ENCODE measurements at places on chromosomes 2 and 18. TPM values are rescaled to one million over a fixed set of nuclear protein-coding genes. Genes with fewer than 3 reads are reported as not detected.

GRCh38 chr18:49013961-49014604 lies 63.3 kb upstream of the SMAD7 start:
- no peak for DNase-seq

DNA sequence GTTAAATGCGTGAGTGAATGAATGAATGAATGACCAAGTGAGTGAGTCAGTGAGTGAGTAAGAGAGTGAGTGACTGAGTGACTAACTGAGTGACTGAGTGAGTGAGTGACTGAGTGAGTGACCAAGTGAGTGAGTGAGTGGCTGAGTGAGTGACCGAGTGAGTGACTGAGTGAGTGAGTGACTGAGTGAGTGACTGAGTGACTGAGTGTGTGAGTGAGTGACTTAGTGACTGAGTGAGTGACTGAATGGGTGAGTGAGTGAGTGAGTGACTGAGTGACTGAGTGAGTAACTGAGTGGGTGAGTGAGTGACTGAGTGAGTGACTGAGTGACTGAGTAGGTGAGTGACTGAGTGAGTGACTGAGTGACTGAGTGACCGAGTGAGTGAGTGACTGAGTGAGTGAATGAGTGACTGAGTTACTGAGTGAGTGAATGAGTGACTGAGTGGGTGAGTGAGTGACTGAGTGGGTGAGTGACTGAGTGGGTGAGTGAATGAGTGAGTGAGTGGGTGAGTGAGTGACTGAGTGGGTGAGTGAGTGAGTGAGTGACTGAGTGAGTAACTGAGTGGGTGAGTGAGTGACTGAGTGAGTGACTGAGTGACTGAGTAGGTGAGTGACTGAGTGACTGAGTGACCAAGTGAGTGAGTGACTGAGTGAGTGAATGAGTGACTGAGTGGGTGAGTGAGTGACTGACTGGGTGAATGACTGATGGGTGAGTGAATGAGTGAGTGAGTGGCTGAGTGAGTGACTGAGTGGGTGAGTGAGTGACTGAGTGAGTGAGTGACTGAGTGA lies 11.3 kb downstream of the MAL start:
- no peak for DNase-seq

HK2 gene
- polyA plus RNA-seq: 7.4 TPM

IL36RN gene
- not detected for polyA plus RNA-seq

DNA sequence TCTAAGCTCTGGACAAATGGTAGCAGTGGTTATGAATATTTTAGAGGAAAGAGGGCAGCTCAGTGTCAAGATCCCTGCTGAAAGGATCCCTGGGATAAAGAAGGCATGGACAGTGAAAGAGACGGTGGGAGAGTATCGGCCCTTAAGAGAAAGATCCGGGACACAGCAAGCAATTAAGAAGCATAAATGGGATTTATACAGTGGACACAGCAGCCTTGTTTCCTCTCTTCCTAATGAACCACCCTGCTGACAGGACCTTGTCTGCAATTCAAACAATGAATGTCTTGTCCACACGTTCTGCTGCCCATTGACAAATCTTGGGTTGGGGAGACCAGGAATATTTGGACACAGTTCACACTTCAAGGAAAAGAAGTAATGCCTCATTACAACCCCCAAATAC lies 16.5 kb downstream of the CPLX4 start:
- no peak for DNase-seq

GRCh38 chr2:7601990-7602389 lies 684.8 kb downstream of the RNF144A start:
- DNase-seq: no peak

DNA sequence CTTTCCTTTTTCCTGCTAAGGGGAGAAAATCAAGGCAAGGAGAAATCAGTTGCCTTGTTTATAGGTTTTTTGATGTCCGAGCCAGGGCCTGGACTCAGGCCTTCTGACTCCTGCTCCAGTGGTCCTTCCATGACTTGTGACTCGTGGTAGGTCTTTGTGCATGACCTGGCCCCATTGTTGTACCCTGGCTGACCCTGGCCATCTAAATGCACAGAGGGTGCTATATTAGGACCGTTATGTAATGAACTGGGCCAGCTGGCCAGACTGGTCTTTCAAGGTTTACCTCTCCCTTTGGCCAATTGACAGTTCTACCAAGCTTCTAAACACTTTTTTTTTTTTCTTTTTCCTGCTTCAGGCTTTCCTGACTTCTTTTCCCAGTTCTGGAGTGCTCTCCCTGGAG lies 81.1 kb downstream of the SETBP1 start:
- no peak for DNase-seq

DNA sequence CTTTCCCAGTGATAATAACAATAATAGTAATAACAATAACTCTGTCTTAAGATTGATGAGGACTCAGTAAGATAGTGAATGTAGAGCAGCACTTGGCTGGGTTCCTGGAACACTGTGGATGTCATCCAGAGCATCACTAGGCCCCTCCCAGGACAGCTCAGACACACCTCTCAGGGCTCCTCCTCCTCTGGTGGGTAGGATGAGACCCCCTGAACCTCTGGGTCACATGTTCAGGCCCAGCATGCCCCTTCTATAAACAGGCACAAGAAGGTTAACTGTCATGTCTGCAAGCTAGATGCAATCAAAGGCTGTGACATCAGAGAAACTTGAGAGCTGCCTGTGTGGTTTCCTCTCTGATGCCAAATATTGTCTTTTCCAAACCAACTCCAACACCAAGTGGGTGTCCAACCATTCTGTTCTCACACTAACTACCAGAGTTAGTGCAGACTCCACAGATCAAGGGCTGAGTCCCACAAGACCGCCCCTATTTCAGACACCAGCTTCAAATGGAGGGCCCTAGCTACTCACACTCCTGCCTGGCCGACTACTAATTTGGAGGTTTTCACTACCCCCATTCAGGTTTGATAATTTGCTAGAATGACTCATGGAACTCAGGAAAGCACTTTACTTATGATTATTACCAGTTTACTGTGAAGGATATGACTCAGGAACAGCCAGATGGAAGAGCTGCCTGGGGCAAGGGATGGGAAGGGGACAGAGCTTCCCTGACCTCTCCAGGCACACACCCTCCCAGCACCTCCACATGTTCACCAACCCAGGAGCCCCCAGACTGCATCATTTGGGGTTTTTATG lies 46.4 kb upstream of the BZW1 start:
- no peak for DNase-seq

HOXD11 gene
- polyA plus RNA-seq: not detected

UPP2 gene
- not detected for polyA plus RNA-seq

- no peak for DNase-seq
Observed at GRCh38 chr2:31505111-31505510, 75.6 kb downstream of the SRD5A2 start.

DNA sequence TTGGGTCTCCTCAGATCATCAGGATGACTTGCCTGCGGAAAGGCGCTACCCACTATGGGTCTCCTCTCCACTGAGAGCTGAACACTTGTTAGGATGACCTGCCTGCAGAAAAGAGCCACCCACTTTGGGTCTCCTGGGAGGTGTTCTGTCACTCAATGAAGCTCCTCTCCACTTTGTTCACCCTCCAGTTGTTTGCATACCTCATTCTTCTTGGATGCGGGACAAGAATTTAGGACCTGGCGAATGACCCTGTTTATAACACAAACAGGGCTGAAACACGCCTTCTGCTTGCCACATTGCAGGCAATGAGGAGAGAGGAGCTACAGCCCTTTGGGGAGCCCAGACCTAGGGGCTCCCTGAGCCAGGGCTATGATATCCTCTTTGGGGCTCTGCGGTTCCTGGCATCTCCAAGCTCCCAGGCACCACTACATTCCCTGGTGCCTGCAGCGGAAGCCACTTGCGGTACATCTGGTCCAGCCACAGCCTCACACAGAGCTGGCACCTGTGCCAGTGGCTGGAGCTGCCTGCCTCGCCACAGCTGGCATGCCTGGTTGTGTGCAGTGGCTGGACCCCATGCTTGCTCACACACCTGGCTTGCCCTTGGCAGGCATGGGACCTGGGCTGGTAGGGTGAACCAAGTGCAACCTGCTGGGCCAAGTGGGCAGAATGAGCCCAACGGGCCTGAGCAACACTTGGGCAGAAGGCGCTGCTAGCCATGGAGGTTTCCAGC lies 20.6 kb downstream of the ANKRD29 start:
- no peak for DNase-seq

GRCh38 chr2:54457323-54458023 lies 1.3 kb downstream of the SPTBN1 start:
- DNase-seq: peak; percentile 45

- DNase-seq: no peak
Observed at GRCh38 chr18:61371111-61371510, 37.9 kb downstream of the CDH20 start.

GRCh38 chr2:160324161-160324800 lies 124.2 kb upstream of the ITGB6 start:
- no peak for DNase-seq

DNAH7 gene
- polyA plus RNA-seq: 0.28 TPM

- DNase-seq: no peak
Observed at GRCh38 chr18:46950064-46950656, 32.8 kb downstream of the KATNAL2 start.

SOCS6 gene
- 14.3 TPM for polyA plus RNA-seq

SCYGR4 gene
- polyA plus RNA-seq: not detected

DNA sequence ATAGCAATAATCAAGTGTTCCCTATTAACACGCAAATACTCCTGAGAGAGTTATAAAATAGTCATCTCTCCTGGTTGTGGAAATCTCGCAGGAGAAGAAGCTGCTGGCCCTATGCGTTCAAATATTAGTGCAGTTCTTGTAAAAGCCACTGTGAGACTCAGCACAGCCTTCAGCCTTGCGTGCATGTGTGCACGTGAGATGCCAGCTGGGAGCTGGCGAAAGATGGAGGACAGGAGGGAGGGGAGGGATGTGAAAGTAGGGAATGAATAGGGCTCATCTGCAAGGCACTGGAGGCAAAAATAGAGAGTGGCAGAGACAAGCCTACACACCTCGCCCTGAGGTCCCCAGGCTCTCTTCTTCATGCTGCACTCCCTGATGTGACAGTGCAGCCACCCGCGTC lies 126.5 kb downstream of the INO80D start:
- DNase-seq: no peak

DNA sequence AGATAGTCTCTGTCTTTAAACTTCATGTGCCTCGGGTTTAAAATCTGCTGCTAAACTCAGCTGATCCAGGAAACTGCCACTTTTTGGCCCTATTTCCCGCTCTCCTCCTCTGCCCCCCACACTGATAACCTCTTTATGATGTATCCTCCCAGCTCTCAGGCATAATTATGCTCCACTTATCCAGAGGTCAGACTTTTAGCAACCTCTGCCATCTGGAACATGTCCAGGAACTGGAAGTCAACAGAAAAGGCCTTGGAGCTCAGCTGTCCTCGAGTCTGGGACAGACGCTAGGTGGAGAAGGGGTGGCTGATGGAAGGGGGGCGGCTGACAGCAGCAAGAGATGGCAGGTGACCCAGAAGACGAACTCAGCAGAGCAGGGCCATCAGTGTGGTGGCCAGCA lies 41.2 kb downstream of the ASAP2 start:
- DNase-seq: no peak

RRM2 gene
- polyA plus RNA-seq: 31.8 TPM

DNA sequence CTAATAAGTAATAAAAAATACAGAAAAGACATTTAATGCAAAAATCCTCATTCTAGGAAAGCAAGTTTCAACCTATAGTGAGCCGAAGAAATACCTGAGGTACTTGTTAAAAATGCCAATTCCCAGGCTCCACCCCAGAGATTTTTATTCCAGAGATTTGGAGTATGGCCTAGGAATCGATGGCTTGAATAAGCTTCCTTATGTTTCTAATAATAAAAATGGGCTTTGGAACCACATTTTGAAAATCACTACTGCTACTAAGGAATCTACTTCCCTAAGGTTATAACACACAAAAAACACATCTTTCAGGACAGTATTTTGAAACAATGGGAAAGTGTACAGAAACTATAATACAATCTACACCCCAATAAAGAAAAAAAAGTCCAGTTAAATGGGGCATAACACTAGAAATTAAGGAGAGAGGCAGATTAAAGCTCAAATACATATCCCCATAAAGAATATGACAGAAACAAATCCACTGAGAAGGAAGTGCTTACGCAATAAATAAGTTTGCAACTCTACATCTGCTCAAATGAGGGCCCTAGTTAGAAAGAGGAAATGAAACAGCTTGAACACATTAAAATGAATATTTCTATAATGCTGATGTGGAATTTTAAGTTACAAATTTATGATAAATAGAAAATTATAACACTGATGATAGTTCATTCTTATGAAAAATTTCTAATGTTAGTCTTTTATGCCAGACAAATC lies 103.7 kb downstream of the EPB41L3 start:
- no peak for DNase-seq

- DNase-seq: peak; percentile 4
Observed at GRCh38 chr2:14385043-14385442, 247.5 kb upstream of the LRATD1 start.

GRCh38 chr2:134352844-134353243 lies 99.0 kb downstream of the MGAT5 start:
- no peak for DNase-seq

DNA sequence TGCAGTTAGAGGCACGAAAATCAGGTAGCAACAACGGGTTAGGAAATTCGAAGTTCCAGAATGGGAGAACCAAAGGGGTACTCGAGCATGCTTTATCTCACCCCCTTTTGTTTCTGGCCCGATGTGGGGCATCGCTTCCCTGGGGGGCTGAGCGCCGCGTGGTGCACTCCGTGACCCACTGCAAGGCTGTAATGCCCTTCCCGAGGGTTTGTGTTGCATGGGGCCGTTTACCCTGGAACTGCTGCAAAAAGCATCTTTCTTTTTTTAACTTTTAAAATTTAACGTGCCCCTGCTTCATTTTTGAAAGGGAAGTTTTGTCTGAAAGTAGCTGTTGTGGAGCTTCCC lies 4.8 kb downstream of the GDF7 start:
- DNase-seq: no peak

- no peak for DNase-seq
Observed at GRCh38 chr2:74441170-74441689, 507 bp downstream of the RTKN start.

DNA sequence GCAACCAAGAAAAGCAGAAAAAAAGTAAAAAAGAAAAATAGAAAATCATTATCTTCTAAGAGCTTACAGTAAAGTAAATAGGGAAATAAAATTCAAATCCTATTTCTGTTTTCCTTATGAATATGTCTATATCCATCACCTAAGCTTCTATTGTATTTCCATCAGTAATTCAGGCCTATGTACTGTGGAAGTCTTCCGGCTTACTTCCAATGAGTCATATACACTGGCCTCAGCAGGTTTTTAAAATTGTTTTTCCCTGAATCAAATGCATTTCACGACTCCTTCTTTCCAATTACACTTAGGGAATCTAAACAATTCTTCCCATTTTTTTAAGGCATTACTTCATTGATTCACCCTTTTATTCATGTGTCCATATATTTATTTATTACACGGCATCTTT lies 164.7 kb downstream of the CCDC102B start:
- DNase-seq: no peak

SLC11A1 gene
- 1.7 TPM for polyA plus RNA-seq

GRCh38 chr2:114405247-114406116 lies 37.0 kb upstream of the DPP10 start:
- DNase-seq: no peak

- no peak for DNase-seq
Observed at GRCh38 chr2:240134956-240135520, 1.1 kb downstream of the COPS9 start.
